ENCODE measurements at places on chromosomes 6 and 20. TPM values are rescaled to one million over a fixed set of nuclear protein-coding genes. Genes with fewer than 3 reads are reported as not detected.

Gene POM121L2
- polyA plus RNA-seq = not detected

- DNase-seq = no peak
Observed at GRCh38 chr6:79981652-79982051, 22.8 kb upstream of the TTK start.

Gene CABLES2
- polyA plus RNA-seq = 4.7 TPM

DNA sequence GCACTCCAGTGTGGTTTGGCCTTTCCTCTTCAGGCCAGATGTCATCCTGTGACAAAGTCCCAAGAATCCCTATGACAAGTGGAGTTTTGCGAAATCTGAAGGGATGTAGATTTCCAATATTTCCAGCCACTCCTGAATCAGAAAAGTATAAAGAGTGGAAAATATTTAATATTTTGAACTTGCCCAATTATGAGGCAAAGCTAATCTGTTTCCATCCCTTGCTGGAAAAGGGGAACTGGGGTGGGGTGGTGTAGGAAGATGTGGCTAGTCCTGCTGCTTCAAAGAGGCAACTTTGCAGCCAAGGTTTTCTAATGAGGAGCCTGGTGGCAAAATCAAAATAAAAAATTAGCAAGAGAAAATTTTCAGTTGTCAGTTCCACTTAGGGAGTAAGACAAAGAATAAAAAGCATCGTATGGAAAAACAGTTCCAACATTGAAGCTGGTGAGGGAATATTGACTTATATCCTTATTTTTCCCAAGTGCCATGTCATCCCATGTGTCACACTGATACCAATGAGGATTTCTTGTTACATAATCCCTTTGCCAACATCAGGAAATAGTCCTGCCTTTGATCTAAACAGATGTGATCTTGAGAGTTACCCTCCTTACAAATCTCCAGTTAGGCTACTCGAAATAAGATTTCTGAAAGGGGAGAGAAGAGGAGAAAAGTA, 480.0 kb upstream of the JARID2 start:
- no peak for DNase-seq

GRCh38 chr20:54062812-54063280, 7.5 kb downstream of the BCAS1 start:
- peak; percentile 39 for DNase-seq

Data from mammary epithelial cell (primary cell).